ENCODE measurements at places on chromosomes 4 and X.

DNA sequence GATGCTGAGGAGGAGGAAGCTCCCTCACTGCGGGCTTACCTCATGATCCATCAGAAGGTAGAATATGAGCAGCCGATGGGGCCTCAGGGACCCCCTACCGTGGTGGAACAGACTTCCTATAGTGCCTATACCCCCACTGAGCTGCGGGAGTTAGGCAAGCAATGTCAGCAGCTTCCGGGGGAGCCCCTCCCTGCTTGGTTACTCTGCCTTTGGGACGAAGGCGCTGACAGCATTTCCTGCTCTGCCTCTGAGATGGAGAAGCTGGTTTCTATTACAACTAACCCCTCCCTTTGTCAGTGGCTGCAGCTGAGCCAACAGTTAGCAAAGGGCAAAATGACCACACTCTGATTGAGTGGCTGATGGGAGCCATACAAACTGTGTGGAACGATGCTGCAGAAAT, 430.7 kb downstream of the IDS start:
- DNase-seq = no peak

DNA sequence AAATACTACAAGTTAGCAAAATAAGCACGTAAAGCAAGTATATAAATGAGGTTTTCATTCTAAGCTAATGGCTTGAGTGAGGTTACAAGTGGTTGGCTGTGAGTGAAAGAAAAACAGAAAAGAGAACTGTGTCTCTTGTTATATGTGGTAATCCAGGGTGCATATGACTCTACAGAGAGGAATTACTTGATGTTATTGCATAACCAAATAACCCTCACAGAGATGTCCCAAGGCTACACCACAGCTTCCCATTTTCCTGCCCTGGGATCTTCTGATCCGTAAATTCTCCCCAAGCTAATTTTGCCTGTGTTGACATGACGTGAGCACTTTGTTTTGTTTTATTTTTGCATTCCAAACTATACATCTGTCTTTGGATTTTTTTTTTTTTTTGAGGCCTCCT, 470.0 kb upstream of the INTU start:
- no peak for DNase-seq

GRCh38 chr4:27011401-27011800, 150.8 kb downstream of the STIM2 start:
- DNase-seq = no peak

- DNase-seq = no peak
Observed at GRCh38 chr4:181289198-181289597, 954.0 kb upstream of the TENM3 start.

- no peak for DNase-seq
Observed at GRCh38 chr4:152448854-152449253, 87.0 kb downstream of the FBXW7 start.

GRCh38 chr4:71404049-71404448, 65.2 kb downstream of the SLC4A4 start:
- DNase-seq = no peak

GRCh38 chr4:2083826-2084160, 24.7 kb downstream of the NAT8L start:
- DNase-seq = no peak

GRCh38 chr4:77344784-77345183, 187.8 kb downstream of the CCNG2 start:
- DNase-seq = no peak

GRCh38 chr4:25440478-25441030, 63.5 kb downstream of the ANAPC4 start:
- DNase-seq = no peak

DNA sequence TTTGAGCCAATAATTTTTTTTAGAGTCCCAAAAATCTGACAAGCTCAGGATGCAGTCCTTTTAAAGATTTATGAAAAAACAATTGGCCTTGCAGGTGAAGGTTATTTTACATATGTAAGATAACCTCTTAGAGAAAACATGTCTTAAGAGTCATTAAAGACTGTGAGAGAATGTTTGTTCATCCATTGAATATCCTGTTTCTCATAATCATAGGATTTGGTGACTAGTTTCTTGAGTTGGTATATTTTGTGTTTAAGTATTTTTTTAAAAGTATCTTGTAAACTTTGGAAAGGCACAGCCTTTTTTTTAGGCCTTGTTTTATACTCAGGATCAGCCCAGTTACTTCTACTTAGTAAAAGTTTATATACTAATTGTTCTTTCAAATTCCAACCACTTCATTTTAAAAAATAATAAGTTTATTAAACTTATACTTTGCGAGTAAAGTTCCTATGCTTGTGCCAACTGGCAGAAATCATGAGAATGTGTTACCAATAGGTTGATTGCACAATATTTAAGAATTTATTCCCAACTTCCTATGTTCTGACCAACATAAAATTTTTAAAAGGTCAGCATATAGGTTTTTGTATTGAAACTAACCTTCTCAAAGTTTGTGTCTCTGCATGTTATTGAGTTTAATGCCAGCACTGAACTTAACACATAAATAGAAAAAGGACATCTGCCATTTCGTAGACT, 40.0 kb upstream of the ARSJ start:
- no peak for DNase-seq

DNA sequence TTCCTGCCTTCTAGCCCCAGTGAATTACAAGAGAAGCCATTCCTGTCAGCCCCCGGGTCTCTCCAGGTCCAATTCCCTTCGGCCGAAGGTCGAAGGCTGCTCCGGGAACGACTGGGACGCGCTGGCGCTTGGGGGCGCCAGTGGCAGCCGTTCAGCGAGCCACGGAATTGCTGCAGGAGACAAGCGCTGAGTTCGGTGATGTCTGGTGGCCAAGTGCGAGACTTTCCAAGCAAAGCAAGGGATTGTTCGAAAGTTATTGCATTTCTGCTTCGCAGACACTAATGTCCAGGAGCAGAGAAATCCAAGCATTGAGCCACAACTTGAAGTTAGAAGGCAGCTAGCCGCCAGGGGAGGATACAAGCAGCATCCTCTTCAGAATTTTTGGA, 1.1 kb upstream of the DKK2 start:
- peak; percentile 68 for DNase-seq

- DNase-seq = peak; percentile 32
Observed at GRCh38 chrX:73577361-73577760, 14.4 kb downstream of the CHIC1 start.

GRCh38 chr4:160772668-160773067, 1391.1 kb downstream of the FSTL5 start:
- DNase-seq = no peak

DNA sequence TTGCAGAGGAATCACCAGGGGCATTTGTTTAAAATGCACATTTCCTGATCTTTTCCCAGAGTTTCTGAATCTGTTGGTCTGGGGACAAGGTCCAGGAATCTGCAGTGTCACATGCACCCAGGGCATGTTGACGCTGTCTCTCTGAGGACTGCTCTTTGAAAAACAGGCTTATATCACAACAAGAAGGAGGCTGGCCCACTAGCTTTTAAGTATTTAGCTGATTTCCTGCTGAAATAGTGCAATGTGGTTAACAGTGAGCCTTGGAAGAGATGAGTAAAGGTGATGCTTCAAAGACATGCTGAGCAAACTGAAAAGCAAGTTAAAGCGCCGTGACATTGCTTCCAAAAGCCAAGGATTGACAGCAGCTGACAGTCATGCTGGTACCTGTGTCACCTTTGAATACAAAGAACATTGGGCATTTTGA, 18.6 kb upstream of the SEPSECS start:
- DNase-seq = no peak

DNA sequence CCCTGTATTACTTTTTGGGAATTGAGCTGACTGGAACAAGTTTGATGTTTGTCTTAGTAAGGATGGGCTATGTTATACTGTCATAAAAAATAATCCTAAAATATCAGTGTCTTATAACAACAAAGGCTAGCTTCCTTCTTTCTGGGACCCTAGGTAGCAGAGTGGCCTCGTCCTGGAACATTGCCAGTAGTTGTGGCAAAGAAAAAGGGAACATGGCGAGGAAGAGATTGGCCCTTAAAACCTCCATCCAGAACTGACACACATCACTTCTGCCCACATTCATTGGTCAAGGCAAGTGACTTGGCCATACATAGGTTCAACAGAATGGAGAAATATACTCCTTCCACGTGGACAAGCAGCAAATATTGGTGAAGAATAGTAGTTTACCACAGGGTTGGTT, 287.9 kb downstream of the PPP1R2C start:
- DNase-seq = no peak

DNA sequence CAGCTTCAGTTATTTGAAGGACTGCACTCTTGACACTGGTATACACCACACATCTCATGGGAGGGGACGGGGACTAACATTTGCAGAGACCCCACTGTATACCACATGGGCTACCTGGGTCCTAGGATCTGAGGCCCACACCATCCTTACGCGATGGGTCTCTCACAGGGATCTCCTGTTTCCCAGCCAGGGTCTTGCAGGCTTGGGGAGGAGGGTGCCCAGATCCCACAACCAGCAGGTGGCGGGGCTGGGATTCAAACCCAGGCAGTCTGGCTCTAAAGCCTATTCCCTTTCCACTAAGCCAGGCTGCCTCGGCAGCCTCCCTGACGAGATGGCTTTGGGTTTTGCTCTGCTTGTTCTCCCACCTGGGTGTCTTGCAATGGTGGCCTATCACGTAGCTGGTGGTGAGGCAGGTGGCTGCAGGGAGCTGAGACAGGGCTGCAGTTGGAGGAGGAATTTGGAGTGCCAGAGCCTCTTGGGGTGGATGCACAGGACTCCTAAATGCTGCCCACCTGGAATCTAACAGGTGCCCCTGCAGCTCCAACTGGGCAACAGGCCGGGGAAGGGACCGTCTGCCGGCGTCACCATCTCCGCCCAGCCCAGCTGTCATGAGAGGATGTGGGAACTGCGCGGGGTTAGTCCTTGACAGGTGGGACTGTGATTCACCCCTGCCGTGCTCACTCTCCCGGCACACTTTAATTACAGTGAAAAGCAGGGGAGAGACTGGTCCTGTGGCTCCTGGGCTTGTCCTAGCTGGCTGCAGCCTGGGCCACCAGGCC, 110.7 kb downstream of the PSAPL1 start:
- peak; percentile 49 for DNase-seq

DNA sequence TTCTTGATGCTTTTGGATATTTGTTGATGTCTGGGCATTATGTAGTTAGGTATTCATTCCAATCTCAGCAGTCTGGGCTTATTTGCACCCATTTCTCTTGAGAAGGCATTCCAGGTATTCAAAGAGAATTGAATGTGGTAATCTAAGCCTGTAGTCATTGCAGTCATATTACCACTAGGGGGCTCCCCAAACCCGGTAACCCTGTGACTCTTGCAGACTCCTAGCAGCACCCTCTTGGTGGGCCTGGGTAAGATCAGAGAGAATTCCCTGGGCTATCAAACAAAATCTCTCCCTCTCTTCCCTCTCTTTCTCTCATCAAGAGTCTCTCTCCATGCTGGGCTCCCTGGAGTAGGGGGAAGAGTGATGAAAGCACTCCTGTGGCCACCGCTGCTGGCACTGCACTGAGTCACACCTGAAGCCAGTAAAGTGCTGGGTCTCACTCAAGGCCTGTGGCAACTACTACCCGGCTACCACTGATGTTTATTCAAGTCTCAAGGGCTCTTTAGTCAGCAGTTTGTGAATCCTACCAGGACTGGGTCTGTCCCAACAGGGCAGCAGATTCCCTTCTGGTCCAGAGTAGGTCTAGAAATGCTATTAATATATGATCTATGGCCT, 187.7 kb upstream of the NUDT10 start:
- DNase-seq = peak; percentile 50

- DNase-seq = no peak
Observed at GRCh38 chrX:68429216-68429615, 4.1 kb downstream of the OPHN1 start.

- no peak for DNase-seq
Observed at GRCh38 chrX:101263766-101264165, 27.4 kb downstream of the TAF7L start.

- DNase-seq = no peak
Observed at GRCh38 chrX:129791961-129792570, 12.3 kb downstream of the SASH3 start.

- no peak for DNase-seq
Observed at GRCh38 chr4:54014666-54015160, 49.7 kb downstream of the CHIC2 start.

- no peak for DNase-seq
Observed at GRCh38 chr4:10117359-10118047, 904 bp upstream of the WDR1 start.

GRCh38 chrX:17465201-17465600, 90.2 kb downstream of the NHS start:
- no peak for DNase-seq

DNA sequence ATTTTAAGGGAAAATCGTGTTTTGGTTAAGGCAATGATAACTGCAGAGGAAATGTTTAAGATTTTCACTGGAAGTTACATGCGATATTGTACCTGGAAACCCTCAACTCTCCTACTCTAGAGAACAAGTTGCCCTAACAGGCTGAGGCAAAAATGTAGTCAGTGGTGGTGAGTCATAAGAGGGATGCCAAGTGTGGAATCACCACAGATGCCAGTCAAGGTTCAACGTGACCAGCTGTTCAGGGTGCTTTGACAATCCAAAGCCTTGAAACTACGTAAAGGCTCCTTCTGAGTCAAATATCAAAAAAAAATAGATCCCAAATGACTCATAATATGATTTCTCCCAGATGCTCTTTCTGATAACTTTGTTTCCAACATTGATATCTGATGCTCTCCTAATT, 77.9 kb upstream of the AFF2 start:
- DNase-seq = no peak

DNA sequence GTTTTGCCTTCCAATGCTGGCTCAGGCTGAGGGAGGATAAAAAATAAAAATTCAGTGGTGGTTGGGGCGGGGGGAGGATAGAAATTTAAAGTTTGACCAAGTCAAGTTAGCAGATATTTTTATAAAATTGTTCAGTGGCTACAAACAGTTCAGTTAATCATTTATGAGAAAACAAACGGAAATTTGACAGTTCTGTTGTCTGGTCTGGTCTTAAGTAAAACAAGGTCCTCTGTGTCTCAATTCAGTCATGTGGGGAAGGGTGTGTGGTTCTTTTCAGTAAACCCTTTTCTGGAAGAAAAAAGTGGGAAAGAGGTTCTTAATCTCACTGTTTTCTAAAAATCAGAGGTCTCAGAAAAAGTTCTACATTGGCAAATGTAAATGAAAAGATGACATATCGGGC, 409.1 kb upstream of the SPANXN4 start:
- DNase-seq = no peak

GRCh38 chr4:151231915-151232595, 44.9 kb upstream of the PRSS48 start:
- no peak for DNase-seq

GRCh38 chr4:142092941-142093340, 456.6 kb downstream of the IL15 start:
- DNase-seq = no peak

GRCh38 chr4:80071604-80072227, 1.3 kb downstream of the ANTXR2 start:
- DNase-seq = peak; percentile 45

GRCh38 chrX:17295791-17296190, 79.2 kb upstream of the NHS start:
- no peak for DNase-seq

GRCh38 chrX:106728337-106728736, 1.8 kb downstream of the RNF128 start:
- DNase-seq = no peak

GRCh38 chr4:38284294-38285030, 324.3 kb downstream of the PTTG2 start:
- no peak for DNase-seq

GRCh38 chr4:22910200-22910599, 217.5 kb downstream of the GBA3 start:
- DNase-seq = no peak

Data from iPS-NIHi11 (cell line).